ENCODE measurements at places on chromosomes 7 and 10.

- no peak for DNase-seq
These were observed 77.4 kb downstream of the PRLHR start for GRCh38 chr10:118518095-118518494.

- no peak for DNase-seq
These were observed 69.8 kb downstream of the ADD3 start for GRCh38 chr10:110077436-110078130.

GRCh38 chr10:15035385-15036301 is 8.1 kb upstream of the OLAH start:
- DNase-seq: no peak

DNA sequence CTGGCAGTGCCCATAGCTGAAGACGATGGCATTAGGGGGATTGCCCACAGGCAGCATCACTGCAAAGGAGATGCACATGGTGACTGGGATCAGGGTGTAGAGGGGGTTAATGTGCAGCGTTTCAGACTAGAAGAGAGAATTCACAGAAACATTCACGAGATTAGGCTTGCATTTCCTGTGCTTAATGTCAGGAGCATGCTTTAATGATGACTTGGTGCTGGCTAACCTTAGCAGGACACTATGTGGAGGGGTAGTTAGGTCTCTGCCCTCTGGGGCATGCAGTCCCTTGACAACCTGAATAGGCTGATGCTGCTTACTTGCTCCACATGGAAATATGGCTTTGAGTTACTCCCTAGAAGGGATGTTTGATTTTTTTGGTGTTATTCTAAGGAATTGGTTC is 21.8 kb downstream of the STMP1 start:
- DNase-seq: no peak

- DNase-seq: peak; percentile 30
These were observed 20.3 kb upstream of the IGF2BP3 start for GRCh38 chr7:23490357-23491135.

- no peak for DNase-seq
These were observed 52.9 kb downstream of the BTAF1 start for GRCh38 chr10:91976317-91977051.

DNA sequence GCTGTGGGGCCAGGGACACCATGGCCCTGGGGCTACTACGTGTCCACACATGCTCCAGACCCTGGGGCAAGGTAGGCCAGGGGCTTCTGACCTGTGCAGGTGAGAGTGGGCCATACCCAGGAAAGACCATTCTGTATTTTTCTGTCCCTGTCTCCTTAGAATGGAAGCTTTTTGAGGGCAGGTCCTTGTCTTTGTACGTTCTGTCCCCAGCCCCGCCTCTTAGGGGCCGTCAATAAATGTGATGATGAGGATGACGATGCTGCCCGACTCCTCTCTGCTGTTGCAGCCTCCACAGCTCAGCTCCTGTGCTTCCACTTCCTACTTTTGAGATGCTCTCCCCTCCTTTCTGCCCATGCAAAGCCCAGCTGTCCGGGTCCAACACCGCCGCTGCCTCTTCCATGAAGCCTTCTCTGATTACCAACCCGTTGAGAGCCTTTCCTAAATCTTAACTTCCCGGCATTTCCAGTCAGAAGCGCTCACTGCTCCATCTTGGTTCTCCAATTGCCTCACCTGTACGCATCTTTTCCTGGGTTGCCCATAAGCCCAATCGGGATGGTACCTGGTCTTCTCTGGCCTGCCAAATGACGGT is 4.3 kb downstream of the VPS37D start:
- no peak for DNase-seq

DNA sequence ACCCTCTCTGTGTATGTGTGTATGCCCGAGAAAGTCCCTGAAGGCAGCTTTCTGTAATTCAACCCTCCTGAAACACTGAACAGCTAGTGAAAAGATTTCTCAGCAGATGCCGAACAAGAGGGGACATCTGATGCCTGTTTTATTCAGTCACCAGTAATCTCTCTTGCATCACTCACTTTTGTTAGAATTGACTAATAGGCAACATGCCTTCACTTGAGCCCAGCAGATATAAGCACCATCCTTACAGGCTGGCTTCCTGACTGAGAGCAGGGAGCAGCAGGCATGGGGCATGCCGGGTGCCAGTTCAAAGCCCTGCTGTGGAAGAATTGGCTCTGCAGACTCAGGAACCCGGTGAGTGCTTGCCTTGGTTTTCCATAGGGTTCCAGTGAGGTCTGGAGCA is at the start of gene ABCA13:
Gene ABCA13, plus strand, starts transcription at position 257 of the 400 bp plus-strand sequence. Its CDS starts 26 bp downstream, at position 283.
- DNase-seq: no peak

DNA sequence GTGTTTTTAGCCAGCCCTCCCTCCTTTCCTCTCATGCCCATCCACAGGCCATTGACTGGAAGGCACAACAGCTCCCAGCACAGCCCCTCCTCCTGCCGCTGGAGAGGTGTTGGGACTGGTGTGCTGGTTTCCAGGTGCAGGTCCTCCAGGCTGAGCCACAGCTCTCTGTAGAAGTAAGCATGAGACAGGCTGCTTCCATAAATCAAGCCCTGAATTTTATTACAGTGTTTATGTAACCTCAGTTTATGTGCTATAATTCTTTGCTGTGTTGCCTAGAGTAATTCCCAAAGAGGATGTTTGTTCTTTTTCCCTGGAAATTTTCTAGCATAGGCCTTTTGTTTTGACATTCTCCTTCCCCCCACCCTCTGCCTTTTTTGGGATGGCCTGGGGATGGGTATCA is 445.8 kb downstream of the AUTS2 start:
- DNase-seq: no peak
